Thoracic aorta endothelial cell (primary cell): ENCODE measurements at places on chromosomes 12 and 14. TPM values are rescaled to one million over a fixed set of nuclear protein-coding genes. Genes with fewer than 3 reads are reported as not detected.

Gene PPP4R4
- total RNA-seq = under 0.01 TPM in 2 replicates

Gene RGS6
- not detected in 2 replicates for total RNA-seq

Gene DAAM1
- 45.7 and 103 TPM in 2 replicates for total RNA-seq

Gene OASL
- total RNA-seq = under 0.01 and 0.29 TPM in 2 replicates

Gene MIP
- total RNA-seq = not detected in 2 replicates

Gene NTF3
- not detected in 2 replicates for total RNA-seq

Gene HCAR2
- total RNA-seq = not detected in 2 replicates

Gene NOS1
- total RNA-seq = under 0.01 and 0.14 TPM in 2 replicates

Gene HOMEZ
- total RNA-seq = 5.9 and 9.8 TPM in 2 replicates

Gene KCNMB4
- total RNA-seq = 1.8 and 1.9 TPM in 2 replicates

Gene OTX2
- not detected in 2 replicates for total RNA-seq

Gene DNAJC22
- total RNA-seq = 0.80 and 1.3 TPM in 2 replicates

Gene NFATC4
- 12.5 and 20.2 TPM in 2 replicates for total RNA-seq

Gene CLEC12A
- not detected in 2 replicates for total RNA-seq

Gene TAOK3
- total RNA-seq = 56.2 and 65.2 TPM in 2 replicates

Gene KRT83
- not detected in 2 replicates for total RNA-seq

Gene IL22
- total RNA-seq = not detected in 2 replicates

Gene MUCL1
- total RNA-seq = not detected in 2 replicates

Gene KRT8
- total RNA-seq = 6.3 and 7.8 TPM in 2 replicates

Gene DCN
- total RNA-seq = 8.0 and 14.2 TPM in 2 replicates

Gene RNF212B
- total RNA-seq = not detected in 2 replicates

Gene BCL11B
- under 0.01 and 0.27 TPM in 2 replicates for total RNA-seq

Gene KRT77
- total RNA-seq = not detected in 2 replicates

Gene SOX5
- total RNA-seq = 1.3 and 3.2 TPM in 2 replicates

Gene TDG
- 46.0 and 50.7 TPM in 2 replicates for total RNA-seq

Gene TCL1A
- not detected in 2 replicates for total RNA-seq

Gene IFI27
- 294 and 346 TPM in 2 replicates for total RNA-seq

Gene KRT72
- not detected in 2 replicates for total RNA-seq

Gene MAGOHB
- 31.6 and 36.4 TPM in 2 replicates for total RNA-seq

Gene NPFF
- total RNA-seq = not detected in 2 replicates

Gene RARG
- total RNA-seq = 4.9 and 8.3 TPM in 2 replicates

Gene GPX2
- not detected in 2 replicates for total RNA-seq

Gene AQP2
- not detected in 2 replicates for total RNA-seq

Gene ABCC9
- under 0.01 and 0.07 TPM in 2 replicates for total RNA-seq

Gene PRB2
- total RNA-seq = not detected in 2 replicates

Gene SLC2A3
- total RNA-seq = 23.9 and 49.8 TPM in 2 replicates

Gene CRIP1
- total RNA-seq = 0.53 and 0.79 TPM in 2 replicates

Gene ADCY6
- 29.1 and 31.9 TPM in 2 replicates for total RNA-seq

Gene TCL1B
- total RNA-seq = not detected in 2 replicates

Gene TMEM119
- not detected in 2 replicates for total RNA-seq

Gene AQP6
- total RNA-seq = not detected in 2 replicates

Gene DAO
- total RNA-seq = not detected in 2 replicates

Gene METAP2
- total RNA-seq = 121 TPM in 2 replicates

Gene MGP
- total RNA-seq = 76.1 and 104 TPM in 2 replicates

Gene PMCH
- 0.36 and 1.9 TPM in 2 replicates for total RNA-seq

Gene TRAF3
- total RNA-seq = 27.7 and 28.6 TPM in 2 replicates

Gene EPYC
- total RNA-seq = not detected in 2 replicates

Gene DEPDC4
- total RNA-seq = 0.22 and 0.40 TPM in 2 replicates

Gene PA2G4
- 284 and 285 TPM in 2 replicates for total RNA-seq

Gene STYK1
- 12.3 and 14.4 TPM in 2 replicates for total RNA-seq

Gene EML5
- total RNA-seq = 0.13 and 0.29 TPM in 2 replicates

Gene TRHDE
- total RNA-seq = not detected in 2 replicates

Gene IAPP
- total RNA-seq = not detected in 2 replicates

Gene TRPV4
- total RNA-seq = 0.80 and 1.7 TPM in 2 replicates

Gene GUCY2C
- total RNA-seq = not detected in 2 replicates

Gene CABP1
- 0.14 TPM in 1 of 2 replicates, not detected in the other for total RNA-seq

Gene IL31
- total RNA-seq = not detected in 2 replicates

Gene STON2
- total RNA-seq = 0.29 and 0.40 TPM in 2 replicates

Gene FOXG1
- total RNA-seq = 0.07 and 0.13 TPM in 2 replicates
